ENCODE measurements at places on chromosomes 7 and 10. TPM values are rescaled to one million over a fixed set of nuclear protein-coding genes. Genes with fewer than 3 reads are reported as not detected.
A peak's percentile ranks its signal among the peaks of the same experiment; 100 is the strongest.

ZFAND4 gene
- total RNA-seq: 11.7 TPM

CTAGE8 gene
- 0.77 TPM for total RNA-seq

HOXA5 gene
- total RNA-seq: not detected

MMP21 gene
- not detected for total RNA-seq

SHH gene
- not detected for total RNA-seq

DNA sequence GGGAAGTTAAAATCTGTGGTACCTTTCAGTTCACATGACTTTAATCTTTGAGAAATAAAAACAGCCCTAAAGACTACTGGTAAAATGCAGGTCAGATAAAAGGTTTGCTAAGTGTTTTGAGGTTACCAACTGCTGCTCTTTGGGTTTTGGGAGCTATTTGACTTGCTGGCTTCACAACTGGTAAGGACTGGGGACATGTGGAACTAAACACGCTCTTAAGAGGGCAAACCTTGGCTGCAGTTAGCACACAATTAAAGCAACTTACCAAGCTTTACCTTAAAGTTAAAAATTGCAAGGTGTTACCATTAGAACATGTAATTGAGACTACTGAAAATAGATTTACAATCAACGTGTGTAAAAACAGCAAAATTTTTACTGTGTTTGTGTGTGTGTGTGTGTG lies 220.2 kb downstream of the PHF14 start:
- no peak for DNase-seq
- H3K27me3 ChIP-seq: no peaks in the 10 kb centered on the region
- no peaks in the 10 kb centered on the region for H3K4me1 ChIP-seq
- H3K27ac ChIP-seq: no peak overlapping the region

GRCh38 chr10:105070249-105070648 lies 429.2 kb downstream of the SORCS3 start:
- no peak overlapping the region for H3K27ac ChIP-seq
- H3K36me3 ChIP-seq: no peaks in the 10 kb centered on the region
- H3K4me1 ChIP-seq: no peaks in the 10 kb centered on the region
- no peak overlapping the region for H3K4me3 ChIP-seq
- no peak for DNase-seq

DNA sequence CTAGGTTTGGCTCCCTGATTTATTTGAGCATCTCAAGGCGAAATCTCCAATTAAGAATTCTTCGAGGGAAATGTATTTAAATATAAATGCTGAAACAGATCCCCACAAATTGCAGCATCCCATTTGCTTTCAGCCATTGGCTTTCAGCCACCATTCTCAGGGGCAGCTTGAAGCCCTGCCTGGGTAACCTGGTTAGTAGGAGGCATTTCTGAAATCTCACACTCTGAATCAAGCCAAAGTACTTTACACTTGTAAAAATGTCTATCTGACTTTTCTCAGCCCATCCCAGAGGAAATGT lies 49.1 kb downstream of the GCC1 start:
- peaks cover 11% of the 10 kb centered on the region for H3K27me3 ChIP-seq
- DNase-seq: no peak
- H3K4me1 ChIP-seq: no peaks in the 10 kb centered on the region
- H3K27ac ChIP-seq: no peak overlapping the region

- DNase-seq: no peak
- H3K27ac ChIP-seq: no peak overlapping the region
- H3K27me3 ChIP-seq: no peaks in the 10 kb centered on the region
These were observed 44.6 kb downstream of the COL28A1 start for GRCh38 chr7:7491044-7491443.

DNA sequence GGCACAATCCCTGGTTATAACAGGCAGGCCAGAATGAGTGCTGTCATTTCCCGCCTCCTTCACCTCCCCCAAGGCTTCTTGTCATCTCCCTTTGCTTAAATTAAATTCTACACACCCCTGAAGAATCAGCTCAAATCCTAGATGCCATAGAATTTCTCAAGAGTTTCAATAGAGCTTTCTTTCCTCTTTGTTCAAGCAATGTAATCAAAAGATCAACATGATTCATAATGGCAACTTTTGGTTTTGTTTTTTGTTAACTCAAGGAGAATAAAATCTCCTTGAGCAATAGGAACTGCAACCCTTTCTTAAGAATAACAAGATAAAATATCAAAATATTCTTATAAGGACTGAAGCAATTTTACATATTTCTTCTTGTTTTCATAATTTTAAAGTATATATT lies 180.8 kb upstream of the CDK1 start:
- no peaks in the 10 kb centered on the region for H3K4me1 ChIP-seq
- H3K36me3 ChIP-seq: no peaks in the 10 kb centered on the region
- H3K4me3 ChIP-seq: no peak overlapping the region
- no peaks in the 10 kb centered on the region for H3K27me3 ChIP-seq
- no peak overlapping the region for H3K27ac ChIP-seq

DNA sequence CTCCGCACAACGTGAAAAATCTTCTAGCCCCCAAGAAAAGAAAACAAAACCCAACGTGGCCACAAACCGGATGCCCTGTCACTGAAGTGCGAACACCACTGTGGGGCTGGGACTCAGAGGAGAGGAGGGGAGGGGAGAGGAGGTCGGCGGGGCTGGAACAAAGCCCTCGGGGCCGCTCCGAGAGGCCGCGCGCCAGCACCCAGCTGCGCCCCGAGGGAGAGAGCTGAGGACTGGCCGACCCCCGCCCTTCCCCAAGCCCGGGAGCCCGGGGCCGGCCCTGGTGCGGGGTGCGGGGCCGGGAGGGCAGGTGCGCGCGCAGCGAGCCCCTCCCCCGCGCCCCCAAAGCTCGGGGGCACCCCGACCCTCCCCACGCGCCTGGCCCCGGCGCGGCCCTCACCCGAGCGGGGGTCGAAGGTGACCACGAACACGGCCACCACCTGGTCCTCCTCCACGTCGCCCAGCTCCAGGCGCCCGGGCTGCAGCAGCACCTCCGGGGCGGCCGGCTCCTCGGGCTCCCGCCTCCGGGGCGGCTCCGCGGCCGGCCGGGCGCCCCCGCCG lies 398 bp downstream of the DENND11 start:
- H3K4me3 ChIP-seq: peak overlapping the region; percentile 38
- no peaks in the 10 kb centered on the region for H3K36me3 ChIP-seq
- H3K27ac ChIP-seq: peak overlapping the region; percentile 53
- DNase-seq: peak; percentile 84

- H3K4me1 ChIP-seq: no peaks in the 10 kb centered on the region
- no peaks in the 10 kb centered on the region for H3K27me3 ChIP-seq
- no peak overlapping the region for H3K4me3 ChIP-seq
- no peak for DNase-seq
- no peaks in the 10 kb centered on the region for H3K36me3 ChIP-seq
These were observed 867.1 kb upstream of the PHF14 start for GRCh38 chr7:10106609-10107008.

DNA sequence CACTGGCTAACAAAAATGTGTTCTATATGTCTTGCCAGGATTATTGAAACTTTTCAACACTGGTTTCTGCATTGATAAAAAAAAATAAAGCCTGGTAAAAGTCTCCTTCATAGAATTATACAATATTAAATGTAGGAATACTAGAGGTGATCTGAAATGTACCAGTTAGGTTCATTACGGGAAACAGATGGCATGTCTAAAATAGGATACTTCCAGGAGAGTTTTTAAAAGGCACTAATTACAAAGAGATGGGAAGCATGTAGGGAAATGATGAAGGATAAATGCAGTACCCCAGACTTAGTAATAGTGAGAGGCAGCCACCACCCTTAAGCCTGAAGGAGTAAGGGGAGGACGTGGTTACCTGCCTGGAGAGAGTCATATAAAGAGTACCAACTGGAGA lies 107.0 kb upstream of the NPSR1 start:
- no peaks in the 10 kb centered on the region for H3K4me1 ChIP-seq
- H3K4me3 ChIP-seq: no peak overlapping the region

GRCh38 chr7:144483189-144483588 lies 79.7 kb upstream of the NOBOX start:
- H3K27ac ChIP-seq: no peak overlapping the region
- H3K4me3 ChIP-seq: no peak overlapping the region
- no peaks in the 10 kb centered on the region for H3K27me3 ChIP-seq
- H3K36me3 ChIP-seq: no peaks in the 10 kb centered on the region
- no peaks in the 10 kb centered on the region for H3K4me1 ChIP-seq

GRCh38 chr10:119460369-119461195 lies 81.9 kb downstream of the RGS10 start:
- DNase-seq: no peak
- no peak overlapping the region for H3K4me3 ChIP-seq
- no peak overlapping the region for H3K27ac ChIP-seq

Data from CD8-positive, alpha-beta memory T cell (primary cell).